ENCODE measurements at places on chromosomes 2 and 18. TPM values are rescaled to one million over a fixed set of nuclear protein-coding genes. Genes with fewer than 3 reads are reported as not detected.

The ANO7 gene
- total RNA-seq: 1.7 TPM

- DNase-seq: no peak
Measured at GRCh38 chr2:46984642-46985476, 69.3 kb upstream of the MCFD2 start.

DNA sequence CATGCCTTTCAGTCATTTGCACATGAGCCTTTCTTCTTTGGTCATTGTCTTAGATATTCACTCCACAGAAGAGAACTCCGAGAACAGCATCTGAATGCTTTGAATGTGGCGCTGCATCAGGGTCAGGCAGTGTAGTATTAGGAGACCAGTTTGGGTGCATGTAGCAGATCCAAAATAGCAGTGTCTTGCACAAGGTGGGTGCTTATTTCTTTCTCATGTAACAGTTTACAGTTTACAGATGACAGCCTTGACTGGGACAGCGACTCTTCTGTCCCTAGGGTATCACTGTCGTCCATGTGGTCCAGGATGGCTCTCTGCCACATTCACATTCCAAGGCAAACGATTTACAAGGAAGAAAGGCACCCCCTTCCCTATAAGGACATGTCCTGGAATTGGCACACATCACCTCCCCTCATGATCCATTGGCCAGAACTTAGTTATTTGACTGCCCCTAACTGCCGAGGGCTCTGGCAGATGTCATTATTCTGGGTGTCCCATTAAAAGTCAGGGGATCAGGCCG is 101.0 kb downstream of the STPG4 start:
- DNase-seq: no peak

GRCh38 chr2:236718207-236718992 is 148.8 kb downstream of the ACKR3 start:
- peak; percentile 59 for DNase-seq

GRCh38 chr2:119753041-119753929 is 6.4 kb upstream of the PTPN4 start:
- no peak for DNase-seq

DNA sequence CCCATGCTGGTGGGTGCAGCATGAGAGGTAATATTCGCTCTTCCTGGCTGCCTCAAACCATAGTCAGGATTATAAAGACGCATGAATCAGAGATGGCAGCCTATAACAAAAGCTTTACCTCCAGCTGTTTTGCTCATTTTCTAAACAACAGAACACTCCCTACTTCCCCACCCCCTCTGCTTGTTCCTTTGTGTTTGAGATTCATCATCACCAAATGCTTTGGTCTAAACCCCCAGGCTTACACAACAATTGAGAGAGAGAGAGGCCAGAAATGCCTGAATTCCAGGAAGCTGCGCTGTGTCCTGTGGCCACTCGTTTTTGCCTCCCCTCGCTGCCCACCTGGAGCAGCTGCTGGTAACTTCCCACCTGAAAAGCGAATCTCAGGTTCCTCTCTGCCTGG is 78.8 kb upstream of the CAPN13 start:
- DNase-seq: no peak

The C2orf72 gene
- total RNA-seq: not detected

The ANTXR1 gene
- total RNA-seq: 51.9 TPM

The ASPRV1 gene
- 1.1 TPM for total RNA-seq

DNA sequence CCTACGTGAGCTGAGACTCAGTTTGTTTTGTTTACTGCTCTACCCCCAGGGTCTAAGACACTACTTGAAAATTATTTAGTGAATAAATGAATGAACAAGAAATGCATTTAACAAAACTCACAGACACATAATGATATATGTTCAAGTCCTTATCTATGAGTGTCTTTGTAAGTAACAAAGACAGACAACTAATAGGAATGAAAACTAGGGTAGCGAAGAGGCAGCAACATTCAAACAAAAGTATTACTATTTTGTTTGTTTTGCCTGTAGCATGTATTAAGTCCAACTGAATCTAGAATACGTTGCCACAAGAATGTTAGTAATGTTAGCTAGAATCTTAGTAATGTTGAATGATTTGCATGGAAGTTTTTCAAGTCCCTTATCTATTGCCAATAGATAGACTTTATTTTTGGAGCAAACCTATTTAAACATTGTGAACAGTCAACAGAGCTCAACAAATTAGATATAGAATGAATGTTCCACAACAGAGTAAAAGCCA is 144.8 kb upstream of the VWC2L start:
- no peak for DNase-seq

- no peak for DNase-seq
Measured at GRCh38 chr18:57759650-57760049, 43.5 kb downstream of the ATP8B1 start.

The C2orf78 gene
- total RNA-seq: not detected

- DNase-seq: peak; percentile 82
Measured at GRCh38 chr2:85666435-85667316, 1.3 kb downstream of the SFTPB start.

DNA sequence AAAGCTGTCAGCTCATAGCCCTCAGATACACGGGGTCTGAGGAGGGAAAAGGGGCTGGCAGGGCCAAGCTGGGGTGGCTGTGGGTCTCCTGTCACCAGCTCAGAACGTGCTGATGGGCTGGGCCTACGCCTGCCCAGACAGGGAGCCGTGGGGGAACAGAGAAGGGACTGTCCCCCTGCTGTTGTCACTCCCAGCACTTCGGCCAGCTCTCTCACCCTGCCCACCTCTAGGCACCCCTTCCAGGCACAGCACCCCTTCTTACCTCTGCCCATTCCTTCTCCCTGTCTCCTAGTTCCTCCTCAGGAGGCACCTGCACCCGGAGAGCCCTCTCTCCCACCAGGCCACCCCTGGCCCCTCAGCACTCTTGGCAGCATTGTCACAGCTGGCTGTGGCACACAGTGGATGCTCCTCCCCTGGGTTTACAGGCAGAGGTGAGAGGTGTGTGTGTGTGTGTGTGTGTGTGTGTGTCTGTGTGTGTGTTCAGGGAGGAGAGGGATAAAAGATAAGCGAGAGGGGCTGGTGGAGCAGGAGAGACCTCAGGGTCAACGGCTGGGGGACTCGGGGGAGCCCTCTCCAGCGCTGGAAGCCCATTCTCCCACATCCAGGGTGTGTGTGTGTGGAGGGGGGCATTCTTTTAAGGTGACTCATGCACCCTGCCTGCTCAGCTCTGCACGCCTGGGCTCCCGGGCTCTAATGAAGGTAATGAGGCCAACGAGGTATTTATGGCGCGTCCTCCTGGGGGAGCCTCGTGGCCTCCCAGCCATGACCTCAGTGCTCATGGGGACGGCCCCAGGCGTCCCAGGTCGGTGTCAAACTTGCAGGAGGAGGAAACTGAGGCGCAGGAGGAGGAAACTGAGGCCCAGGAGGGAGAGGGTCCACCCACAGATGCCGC is 66.1 kb upstream of the SMAD7 start:
- DNase-seq: peak; percentile 78

GRCh38 chr2:56291711-56292110 is 107.9 kb downstream of the CCDC85A start:
- no peak for DNase-seq

- DNase-seq: no peak
Measured at GRCh38 chr2:134897932-134898331, 20.7 kb upstream of the CCNT2 start.

DNA sequence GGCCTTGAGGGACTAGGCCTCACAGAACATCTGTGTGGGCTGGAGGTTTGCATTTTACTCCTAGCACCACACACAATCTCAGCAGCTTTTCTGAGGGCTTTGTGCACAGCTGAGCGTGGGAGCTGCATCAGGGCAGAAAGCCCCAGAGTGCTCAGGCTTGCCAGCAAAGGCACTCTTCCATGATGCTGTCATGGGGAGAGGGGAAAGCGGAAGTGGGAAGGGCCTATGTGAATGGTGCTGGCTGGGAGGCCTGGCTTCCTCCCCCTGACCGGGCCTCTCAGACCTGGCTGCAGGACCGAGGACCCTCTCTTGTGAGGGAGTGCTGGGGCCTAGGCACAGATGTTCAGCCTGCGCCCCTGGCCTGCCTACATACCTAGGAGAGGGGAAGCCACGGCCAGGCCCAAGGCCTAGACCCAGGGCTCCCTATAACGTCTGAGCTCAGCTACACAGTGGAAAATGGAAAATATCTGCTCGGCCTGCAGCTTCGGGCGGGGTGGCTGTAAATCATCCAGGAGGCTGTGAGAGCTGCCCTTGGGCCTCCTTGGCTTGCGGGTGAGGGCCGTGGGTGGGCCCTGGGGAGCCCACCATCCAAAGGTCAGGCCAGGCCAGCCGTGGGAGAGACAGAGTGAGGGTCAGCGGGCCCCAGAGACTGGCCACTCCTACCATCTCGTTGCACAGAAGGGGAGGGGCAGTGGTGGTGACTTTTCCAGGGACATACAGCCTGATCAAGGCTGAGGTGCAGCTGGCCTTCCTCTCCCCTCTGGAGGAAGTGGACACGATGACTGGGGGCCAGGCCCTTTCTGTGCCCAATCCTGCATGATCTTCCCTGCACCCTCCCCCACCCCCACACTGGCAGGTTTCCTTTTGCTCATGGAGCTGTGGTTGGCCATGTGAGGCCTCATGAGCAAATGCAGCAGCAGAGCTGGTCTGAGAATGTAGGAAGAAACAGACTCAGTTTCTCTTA is 22.8 kb downstream of the GLI2 start:
- DNase-seq: peak; percentile 85

DNA sequence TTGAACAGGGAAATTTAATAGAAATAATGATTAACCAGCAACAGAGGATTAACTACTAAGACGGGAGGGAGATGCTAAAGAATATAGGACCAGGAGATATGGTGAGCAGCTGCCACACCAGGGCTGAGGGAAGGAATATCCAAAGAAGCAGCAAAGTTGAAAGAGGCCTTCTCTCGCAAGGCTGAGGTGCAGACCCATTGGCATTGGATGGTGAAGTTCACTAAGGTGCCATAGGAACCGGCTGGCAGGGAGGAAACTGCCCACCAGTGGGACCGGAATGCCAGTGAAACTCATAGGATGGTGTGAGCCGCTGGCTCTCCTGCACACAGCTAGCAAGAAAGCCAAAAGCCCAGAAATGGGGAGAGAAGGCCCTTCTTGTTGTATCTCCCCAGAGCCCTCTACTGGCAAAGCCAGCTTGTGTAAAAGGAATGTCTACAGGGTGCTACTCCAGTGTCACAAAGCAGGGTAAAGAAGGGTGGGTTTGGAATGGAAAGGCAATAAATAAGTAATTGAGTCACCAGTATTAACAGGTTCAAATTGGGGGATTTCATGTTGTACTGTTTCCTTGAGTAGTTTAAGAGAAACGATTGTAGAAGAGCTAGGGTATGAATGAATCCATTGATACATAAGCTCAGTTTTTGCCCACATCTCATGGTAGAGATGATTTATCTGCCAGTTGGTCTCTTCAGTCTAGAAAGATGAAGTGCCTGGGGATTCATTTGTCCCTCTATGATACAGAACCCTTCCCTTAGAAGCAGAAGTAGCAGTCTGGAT is 36.0 kb downstream of the FARP2 start:
- no peak for DNase-seq

GRCh38 chr18:48314690-48315089 is 94.5 kb downstream of the ZBTB7C start:
- DNase-seq: no peak

DNA sequence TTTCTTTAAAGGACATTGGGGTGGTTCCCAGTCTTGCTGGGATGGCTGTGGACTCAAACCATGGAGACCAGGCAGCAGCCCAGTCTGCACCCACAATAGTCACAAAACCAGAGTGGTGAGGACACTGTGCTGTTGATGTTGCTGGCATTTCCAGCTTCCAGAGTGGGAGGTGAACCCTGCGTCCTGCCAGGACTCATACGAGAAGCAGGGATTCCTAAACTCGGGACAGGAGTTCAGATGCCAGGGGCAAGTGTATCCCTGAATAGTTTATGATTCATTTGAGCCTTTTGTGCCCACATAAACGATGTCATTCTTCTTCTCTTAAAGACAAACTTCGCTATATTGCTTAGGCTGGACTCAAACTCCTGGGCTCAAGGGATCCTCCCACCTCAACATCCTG is 62.8 kb downstream of the TCF7L1 start:
- peak; percentile 45 for DNase-seq

GRCh38 chr2:217086038-217086522 is 226.2 kb upstream of the TNP1 start:
- DNase-seq: no peak

- no peak for DNase-seq
Measured at GRCh38 chr18:3329471-3329870, 67.5 kb downstream of the MYL12B start.

- DNase-seq: peak; percentile 90
Measured at GRCh38 chr2:109128616-109129355, at the start of gene SH3RF3. TSS of gene SH3RF3 (plus strand) at chr2:109129205.

DNA sequence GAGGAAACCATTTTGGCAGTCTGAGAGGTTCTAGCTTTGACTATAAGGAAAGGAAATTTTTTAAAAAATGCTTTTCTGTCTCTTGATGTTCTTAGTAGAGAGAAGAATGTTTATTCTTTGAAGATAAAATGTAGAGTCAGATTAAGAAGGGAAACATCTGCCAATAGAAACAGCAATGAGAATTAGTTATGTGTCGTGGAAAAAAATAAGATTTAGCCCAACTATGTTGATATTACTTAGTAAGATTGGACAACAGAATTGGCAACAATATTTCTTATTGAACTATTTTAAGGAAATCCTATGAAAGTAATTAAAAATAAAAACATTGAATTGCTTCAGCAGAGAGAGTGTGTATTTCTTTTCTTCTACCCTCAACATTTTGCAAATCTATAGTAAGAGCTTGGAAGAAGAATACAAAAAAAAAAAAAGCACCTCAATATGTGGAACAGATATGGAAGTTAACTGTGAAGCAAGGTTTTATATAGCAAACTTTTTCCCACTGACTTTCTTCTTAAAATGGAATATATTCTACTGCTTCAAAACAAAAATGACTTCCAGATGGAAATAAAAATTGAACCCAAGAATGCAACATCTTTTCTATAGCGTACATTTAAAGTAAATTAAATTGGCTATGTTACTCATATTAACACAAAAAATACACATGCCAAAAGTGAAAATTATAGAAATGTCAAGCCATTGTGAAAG is 177.9 kb downstream of the FAM124B start:
- DNase-seq: no peak

Data from mesenteric fat pad (tissue), 1 donor.